ENCODE measurements at places on chromosomes 13 and 19.

GRCh38 chr13:35953537-35954206 lies 177.5 kb downstream of the DCLK1 start:
- DNase-seq: no peak

GRCh38 chr13:19927117-19927748 lies 31.3 kb upstream of the ZMYM2 start:
- DNase-seq: no peak

- DNase-seq: no peak
These were observed 2.8 kb downstream of the COL4A2 start for GRCh38 chr13:110309661-110310524.

- DNase-seq: no peak
These were observed 334.4 kb downstream of the PCDH9 start for GRCh38 chr13:66895780-66896179.

DNA sequence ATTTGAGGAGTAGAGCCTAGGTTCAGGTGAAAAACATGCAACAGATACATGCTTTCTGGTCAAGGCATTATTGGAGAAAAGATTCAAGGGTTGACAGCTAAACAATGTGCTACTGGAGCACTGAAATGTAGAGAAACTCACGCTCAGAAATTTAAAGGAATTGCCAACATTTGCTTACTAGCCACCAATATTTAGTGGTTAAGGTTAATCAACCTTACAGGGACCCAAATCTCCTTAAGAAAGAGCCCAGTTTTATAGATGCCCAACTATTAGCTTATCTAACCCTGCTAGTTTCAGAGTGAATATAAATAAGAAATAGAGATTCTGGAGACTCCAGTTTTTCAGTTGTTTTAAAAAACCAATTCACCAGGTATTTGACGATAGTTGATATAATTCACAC lies 203.6 kb downstream of the DACH1 start:
- DNase-seq: no peak

DNA sequence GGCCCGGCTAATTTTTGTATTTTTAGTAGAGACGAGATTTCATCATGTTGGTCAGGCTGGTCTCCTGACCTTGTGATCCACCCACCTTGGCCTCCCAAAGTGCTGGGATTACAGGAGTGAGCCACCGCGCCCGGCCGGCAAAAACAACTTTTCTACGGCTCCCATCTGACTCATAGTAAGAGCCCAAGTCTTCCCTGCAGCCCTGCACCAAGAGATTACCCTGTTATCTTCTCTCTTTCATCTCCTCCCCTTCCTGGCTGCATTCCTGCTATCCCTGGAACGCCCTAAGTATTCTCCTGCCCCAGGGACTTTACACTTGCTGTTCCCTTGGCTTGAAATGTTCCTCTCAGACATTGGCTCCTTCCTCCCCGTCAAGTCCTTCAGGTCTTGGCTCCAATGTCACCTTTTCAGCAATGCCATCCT lies 6.6 kb downstream of the AP2S1 start:
- no peak for DNase-seq

GRCh38 chr13:50348371-50348770 lies 333.1 kb downstream of the KCNRG start:
- no peak for DNase-seq

- DNase-seq: no peak
These were observed 2.5 kb downstream of the LIPE start for GRCh38 chr19:42424712-42425131.

DNA sequence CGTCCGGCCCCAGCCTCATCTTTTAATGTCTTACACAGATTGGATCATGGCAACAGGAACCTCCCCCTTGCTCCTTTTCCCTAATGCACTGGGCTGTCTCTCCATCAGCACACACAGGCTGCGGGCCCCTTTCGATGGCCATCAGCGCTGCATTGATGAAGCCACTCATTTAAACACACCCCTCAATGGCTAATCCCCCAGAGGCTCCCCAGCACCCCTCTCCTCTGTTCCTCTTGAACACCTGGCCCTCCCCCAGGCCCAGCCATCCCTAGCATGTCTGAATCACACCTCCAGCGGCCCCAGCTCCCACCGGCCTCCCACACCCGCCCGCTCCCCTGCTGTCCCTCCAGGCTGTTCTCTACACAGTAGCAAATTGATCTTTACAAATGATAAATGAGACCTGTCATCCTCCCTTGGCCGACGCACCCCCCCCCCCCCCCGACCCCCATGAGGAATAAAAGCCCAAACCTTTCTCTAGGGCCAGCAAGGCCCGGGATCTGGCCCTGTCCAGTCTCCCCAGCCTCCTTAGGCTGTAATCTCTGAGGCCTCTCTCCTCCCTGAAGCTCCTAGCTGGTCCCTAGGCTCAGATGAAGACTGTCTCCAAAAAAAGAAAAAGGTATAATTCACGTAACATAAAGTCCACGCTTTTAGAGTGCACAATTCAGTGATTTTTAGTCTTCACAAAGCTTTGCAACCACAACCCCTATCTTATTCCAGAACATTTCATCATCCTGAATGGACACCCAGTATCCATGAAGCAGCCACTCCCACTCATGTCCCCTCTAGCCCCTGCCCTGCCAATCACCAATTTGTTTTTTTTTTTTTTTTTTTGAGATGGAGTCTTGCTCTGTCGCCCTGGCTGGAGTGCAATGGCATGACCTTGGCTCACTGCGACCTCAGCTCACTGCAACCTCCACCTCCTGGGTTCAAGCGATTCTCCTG lies 7.4 kb downstream of the RPL28 start:
- no peak for DNase-seq

- no peak for DNase-seq
These were observed 57.9 kb upstream of the VSTM2B start for GRCh38 chr19:29467824-29468401.

DNA sequence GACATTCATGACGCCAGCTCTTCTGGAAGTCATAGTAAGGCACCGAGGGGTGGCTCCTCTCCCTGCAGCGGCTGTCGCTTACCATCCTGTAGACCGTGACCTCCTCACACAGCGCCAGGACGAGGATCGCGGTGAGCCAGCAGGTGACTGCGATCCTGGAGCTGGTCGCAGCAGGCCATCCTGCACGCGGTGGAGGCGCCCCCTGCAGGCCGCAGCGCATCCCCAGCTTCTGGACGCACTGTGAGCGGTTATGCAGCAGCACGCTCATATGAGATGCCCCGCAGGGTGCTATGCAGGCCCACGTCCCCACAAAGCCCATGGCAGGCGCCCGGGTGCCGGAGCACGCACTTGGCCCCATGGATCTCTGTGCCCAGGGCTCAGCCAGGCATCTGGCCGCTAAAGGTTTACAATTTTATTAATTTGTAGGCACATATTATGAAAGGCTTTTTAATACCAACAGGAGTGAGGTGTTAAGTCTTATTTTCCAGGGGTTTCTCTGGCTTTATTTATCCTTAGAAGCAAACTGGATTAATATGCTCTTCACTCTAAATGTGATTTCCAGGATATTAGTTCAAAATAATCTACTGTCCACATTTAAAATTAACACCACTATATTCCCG lies 35.6 kb upstream of the PSPC1 start:
- no peak for DNase-seq

GRCh38 chr19:40270362-40271089 lies 14.6 kb downstream of the AKT2 start:
- DNase-seq: no peak

GRCh38 chr13:20431080-20431479 lies 94.6 kb downstream of the CRYL1 start:
- DNase-seq: no peak

- no peak for DNase-seq
These were observed 2.0 kb downstream of the SPART start for GRCh38 chr13:36344173-36344572.

GRCh38 chr19:48836089-48837017 lies at the start of gene HSD17B14:
HSD17B14 (minus strand) TSS chr19:48836491; CDS start chr19:48836411, 80 bp downstream.
- no peak for DNase-seq

DNA sequence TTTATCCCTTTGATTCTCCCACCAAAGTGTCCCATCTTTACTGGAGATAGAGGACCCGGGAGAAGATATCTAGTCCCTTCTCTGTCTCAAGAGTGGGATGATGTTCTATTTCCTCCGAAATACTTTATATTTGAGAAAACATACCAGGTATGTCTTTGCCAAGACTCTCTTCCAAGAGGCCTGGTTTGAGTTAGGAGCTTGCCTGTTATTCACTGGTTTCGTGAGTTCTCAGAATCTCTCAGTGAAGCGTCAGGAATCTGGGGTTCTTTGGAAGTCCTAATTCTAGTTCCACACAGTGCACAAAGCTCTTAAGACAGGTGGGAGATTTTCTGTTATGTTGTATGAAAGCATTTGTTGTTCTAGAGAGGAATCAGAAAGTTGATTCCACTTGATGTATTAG lies 182.0 kb downstream of the DNAJC15 start:
- no peak for DNase-seq

- no peak for DNase-seq
These were observed 96.1 kb downstream of the WTIP start for GRCh38 chr19:34577531-34578101.

DNA sequence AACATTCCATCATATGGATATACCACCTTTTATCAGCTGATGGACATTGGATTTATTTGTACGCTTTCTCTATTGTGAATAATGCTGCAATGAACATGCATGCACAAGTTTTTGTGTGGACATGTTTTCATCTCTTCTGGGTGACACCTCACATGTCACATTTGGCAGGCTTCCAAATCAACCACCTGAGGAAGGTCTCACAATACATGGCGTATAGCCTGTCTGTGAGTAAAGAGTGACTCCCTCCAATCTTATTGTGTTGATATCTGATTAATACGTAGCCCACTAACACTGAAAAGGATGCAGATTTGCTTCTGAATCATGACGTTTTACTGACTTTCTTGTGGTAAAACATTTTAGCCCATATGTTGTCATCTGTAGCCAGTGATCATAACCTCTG lies 61.1 kb downstream of the SLC15A1 start:
- no peak for DNase-seq

- no peak for DNase-seq
These were observed 6.3 kb upstream of the NLRP2 start for GRCh38 chr19:54959840-54960239.

GRCh38 chr19:57820599-57820998 lies 5.9 kb upstream of the ZNF552 start:
- DNase-seq: no peak

- DNase-seq: no peak
These were observed 192.9 kb downstream of the DCT start for GRCh38 chr13:94286581-94286980.

DNA sequence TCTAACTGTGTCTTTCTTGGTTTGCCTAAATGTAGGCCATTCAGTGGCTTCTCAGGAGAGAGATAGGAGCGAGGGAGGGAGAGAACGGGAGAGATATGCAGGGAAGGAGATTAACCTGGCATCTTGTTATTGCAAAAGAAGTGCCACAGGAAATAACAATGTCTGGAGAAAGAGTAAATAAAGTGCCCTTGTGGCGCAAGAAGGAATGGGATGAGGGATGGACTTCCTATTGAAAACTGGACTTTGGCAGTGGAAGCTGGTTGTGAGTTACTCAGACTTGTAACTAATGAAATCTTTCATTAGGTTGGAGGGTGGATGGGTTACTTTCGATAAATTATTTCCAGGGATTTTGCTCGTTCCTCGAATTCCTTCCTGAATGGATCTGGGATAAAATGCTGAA lies 136.1 kb downstream of the LACC1 start:
- DNase-seq: no peak

GRCh38 chr13:59672445-59672844 lies 491.3 kb downstream of the DIAPH3 start:
- DNase-seq: no peak

- DNase-seq: no peak
These were observed 343.9 kb downstream of the OXGR1 start for GRCh38 chr13:96650301-96650886.

DNA sequence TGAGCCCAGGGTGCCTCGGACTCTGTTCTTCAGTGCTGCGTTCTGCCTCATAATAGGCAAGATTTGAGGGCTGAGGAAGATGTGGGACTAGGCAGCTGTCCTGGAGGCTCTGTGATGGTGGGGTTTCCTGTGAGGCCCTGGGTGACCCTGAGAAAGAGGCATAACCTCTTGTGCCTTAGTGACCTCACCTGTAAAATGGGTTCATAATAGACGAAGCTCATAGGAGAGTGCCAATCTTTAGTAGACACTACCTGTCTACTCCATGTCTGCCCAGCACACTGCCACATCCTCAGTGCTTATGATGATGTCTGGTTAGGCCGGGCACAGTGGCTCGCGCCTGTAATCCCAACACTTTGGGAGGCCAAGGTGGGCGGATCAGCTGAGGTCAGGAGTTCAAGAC lies 23.4 kb downstream of the RRAS start:
- no peak for DNase-seq

GRCh38 chr13:78679329-78679728 lies 20.4 kb upstream of the OBI1 start:
- DNase-seq: no peak

GRCh38 chr13:21362741-21363140 lies 96.4 kb downstream of the ZDHHC20 start:
- DNase-seq: no peak

DNA sequence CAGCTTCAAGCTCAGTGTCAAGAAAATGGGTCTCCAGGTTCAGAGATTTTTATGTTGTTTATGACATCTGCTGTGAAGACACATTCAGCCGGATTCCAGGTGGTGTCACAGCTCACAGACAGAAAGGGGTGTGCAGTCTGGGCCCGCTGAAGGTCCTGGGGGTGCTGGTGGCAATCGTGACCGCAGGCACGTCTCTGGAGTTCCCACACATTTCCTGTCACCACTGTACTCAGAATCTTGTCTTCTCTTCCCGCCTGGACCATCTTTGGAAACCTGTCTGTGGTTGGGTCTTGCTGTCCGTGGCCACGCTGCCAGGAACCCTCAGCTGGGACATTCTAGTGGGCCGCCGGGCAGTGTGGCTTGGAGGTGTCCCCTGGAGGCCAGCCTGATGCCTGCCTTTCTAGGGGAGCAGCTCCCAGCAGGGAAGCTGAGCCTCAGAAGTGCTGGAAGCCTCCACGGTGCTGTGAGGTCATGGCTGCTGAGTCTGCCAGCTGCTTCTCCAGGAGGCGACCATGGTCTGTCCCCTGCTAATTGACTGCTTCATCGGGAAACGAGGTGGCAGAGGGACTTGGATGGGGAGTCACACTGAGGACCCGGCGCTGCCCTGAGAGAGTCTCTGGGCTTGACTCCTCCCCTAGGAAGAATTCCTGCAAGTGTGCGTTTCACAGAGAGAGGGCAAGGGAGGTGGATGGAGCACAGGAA lies 3.7 kb downstream of the TEX29 start:
- no peak for DNase-seq

GRCh38 chr13:90710164-90710759 lies 637.2 kb upstream of the MIR17HG start:
- no peak for DNase-seq

DNA sequence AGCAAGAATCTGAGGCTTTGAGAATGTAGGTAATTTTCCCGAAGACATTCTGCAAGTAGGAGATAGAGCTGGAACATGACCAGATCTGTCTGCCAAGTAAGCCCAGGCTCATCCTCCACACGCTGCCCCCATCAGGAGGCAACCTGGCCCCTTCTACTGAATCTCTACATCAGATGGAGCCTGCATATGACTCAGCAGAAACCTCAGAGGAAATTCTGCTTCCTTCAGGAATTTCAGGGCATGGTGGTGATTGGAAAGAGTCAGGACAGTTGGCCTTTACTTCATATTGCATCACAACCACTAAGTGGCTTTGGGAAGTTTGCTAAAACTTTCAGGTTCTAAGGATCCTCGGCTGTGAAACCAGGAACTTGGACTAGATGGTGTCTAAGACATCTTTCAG lies 85.2 kb downstream of the LRRC63 start:
- DNase-seq: no peak

GRCh38 chr19:5173993-5174392 lies 166.6 kb downstream of the PTPRS start:
- no peak for DNase-seq

Data from stimulated activated CD8-positive, alpha-beta memory T cell treated with anti-CD3 and anti-CD28 coated beads, Interleukin-4, amount 100 ng/mL, for 1 hour (primary cell).